Thymus (tissue), 14 donors: ENCODE measurements at places on chromosomes 7 and 10. TPM values are rescaled to one million over a fixed set of nuclear protein-coding genes. Genes with fewer than 3 reads are reported as not detected.

DNA sequence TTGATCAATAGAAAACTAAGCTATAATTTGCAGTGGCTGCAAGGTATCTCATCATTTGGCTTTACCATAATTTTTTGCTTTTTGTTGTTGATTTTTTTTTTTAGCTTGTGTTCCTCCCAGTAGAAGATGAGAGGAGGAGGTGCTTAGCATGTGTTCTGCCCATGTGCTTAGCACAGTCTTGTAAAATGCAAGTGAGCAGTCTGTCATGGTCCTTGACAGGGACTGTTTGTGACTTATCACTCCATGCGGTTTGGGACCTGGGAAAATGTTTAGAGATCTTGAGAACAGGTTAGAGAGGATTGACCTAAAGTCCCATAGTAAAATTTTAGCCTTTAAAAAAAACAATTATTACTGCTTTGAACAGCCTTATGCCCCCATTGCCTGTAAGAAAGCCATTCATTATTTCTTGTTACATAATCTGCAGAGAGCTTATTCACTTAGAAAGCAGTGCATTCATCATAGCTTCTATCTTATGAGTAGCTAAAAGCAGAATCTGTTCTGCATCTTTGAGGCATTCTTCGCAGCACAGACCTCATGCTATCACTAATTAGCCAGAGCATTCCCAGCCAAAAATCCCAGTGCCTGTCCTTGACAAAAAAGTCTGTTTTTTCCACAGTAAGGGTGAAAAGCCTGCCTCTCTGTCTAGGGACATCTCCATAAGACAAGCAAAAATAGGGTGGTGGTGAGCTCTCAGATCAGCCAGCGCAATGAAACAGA lies 748.7 kb upstream of the GALNT17 start:
- no peak for DNase-seq
- no peaks in the 10 kb centered on the region for H3K4me1 ChIP-seq
- no peaks in the 10 kb centered on the region for H3K27me3 ChIP-seq
- no peak overlapping the region for H3K4me3 ChIP-seq
- no peaks in the 10 kb centered on the region for H3K36me3 ChIP-seq

GRCh38 chr7:151404216-151405011 lies 5.4 kb downstream of the WDR86 start:
- H3K36me3 ChIP-seq = no peaks in the 10 kb centered on the region
- H3K4me1 ChIP-seq = peaks cover 3% of the 10 kb centered on the region
- H3K27ac ChIP-seq = no peak overlapping the region
- DNase-seq = no peak

DNA sequence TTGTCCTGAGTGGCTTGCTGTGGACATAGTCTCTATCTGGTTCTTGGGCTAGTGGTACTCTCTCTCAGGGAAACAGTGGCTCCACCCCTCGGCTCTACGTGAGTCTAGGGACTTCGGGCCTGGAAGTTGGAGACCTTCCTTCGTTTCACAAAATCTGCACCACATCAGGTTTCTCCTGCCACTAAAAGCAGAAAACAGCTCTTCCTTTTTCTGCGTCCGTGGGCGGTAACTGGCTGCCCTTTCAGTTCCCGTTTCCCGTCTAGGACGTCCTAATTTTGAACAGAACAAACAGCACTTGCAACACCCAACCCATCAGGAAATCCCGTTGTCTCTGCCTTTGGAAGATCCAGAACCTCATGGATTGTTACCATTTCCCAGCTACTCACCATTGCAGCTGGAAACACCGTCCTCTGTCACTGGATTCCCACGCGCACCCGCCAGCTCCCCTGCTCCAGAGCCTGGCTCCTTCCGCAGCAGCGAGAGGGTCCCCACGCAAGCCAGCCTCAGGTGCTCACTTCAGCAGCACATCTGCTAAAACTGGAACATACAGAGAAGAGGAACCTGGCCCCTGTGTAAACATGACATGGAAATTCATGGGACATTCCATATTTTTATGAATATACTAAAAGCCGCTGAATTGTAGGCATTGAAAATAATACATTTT lies 311.4 kb upstream of the AKR1E2 start:
- H3K27me3 ChIP-seq = no peaks in the 10 kb centered on the region
- H3K36me3 ChIP-seq = no peaks in the 10 kb centered on the region
- no peak for DNase-seq

DNA sequence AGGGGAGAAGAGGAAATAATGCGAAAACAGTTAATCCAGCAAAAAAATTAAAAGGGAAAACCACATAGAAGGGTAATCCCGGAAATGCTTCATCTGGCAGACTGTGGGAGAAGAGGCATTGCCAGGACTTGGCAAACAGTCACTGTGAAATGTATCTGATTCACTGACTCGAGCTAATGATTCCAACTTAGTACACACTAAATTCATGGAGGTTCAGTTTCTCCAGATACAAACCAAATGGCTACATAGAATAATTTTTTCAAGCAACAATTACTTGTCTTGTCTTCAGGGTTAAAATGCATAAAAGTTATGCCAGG lies 36.4 kb downstream of the GDI2 start:
- H3K27me3 ChIP-seq = no peaks in the 10 kb centered on the region
- H3K4me3 ChIP-seq = no peak overlapping the region
- H3K4me1 ChIP-seq = peaks cover 9% of the 10 kb centered on the region
- H3K36me3 ChIP-seq = peaks cover 9% of the 10 kb centered on the region
- no peak for DNase-seq

GRCh38 chr10:88472540-88472939 lies 110.6 kb downstream of the RNLS start:
- H3K4me1 ChIP-seq = no peaks in the 10 kb centered on the region
- no peak overlapping the region for H3K27ac ChIP-seq
- no peaks in the 10 kb centered on the region for H3K36me3 ChIP-seq
- no peaks in the 10 kb centered on the region for H3K27me3 ChIP-seq
- no peak overlapping the region for H3K4me3 ChIP-seq

GRCh38 chr10:43060291-43060690 lies 16.6 kb upstream of the RET start:
- H3K27ac ChIP-seq = no peak overlapping the region
- H3K27me3 ChIP-seq = no peaks in the 10 kb centered on the region
- no peak overlapping the region for H3K4me3 ChIP-seq

GRCh38 chr10:16717622-16718395 lies 99.4 kb downstream of the RSU1 start:
- no peak overlapping the region for H3K4me3 ChIP-seq
- no peaks in the 10 kb centered on the region for H3K27me3 ChIP-seq
- no peaks in the 10 kb centered on the region for H3K36me3 ChIP-seq
- DNase-seq = no peak
- H3K4me1 ChIP-seq = no peaks in the 10 kb centered on the region
- H3K27ac ChIP-seq = no peak overlapping the region

DNA sequence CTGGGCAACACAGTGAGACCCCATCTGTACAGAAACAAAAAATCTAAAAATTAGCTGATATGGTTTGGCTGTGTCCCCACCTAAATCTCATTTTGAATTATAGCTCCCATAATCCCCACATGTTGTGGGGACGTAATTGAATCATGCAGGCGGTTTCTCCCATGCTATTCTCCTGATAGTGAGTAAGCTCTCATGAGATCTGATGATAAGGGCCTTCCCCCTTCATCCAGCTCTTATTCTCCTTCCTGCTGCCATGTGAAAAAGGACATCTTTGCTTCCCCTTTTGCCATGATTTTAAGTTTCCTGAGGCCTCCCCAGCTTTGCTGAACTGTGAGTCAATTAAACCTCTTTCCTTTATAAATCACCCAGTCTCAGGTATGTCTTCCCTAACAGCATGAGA lies 136.5 kb downstream of the SFMBT2 start:
- H3K36me3 ChIP-seq = peaks cover 3% of the 10 kb centered on the region
- peaks cover 9% of the 10 kb centered on the region for H3K4me1 ChIP-seq
- no peak overlapping the region for H3K27ac ChIP-seq
- no peak overlapping the region for H3K4me3 ChIP-seq

GRCh38 chr7:91067242-91067641 lies 197.0 kb upstream of the FZD1 start:
- H3K4me3 ChIP-seq = no peak overlapping the region
- no peaks in the 10 kb centered on the region for H3K4me1 ChIP-seq
- H3K27me3 ChIP-seq = no peaks in the 10 kb centered on the region
- no peaks in the 10 kb centered on the region for H3K36me3 ChIP-seq
- no peak overlapping the region for H3K27ac ChIP-seq

DNA sequence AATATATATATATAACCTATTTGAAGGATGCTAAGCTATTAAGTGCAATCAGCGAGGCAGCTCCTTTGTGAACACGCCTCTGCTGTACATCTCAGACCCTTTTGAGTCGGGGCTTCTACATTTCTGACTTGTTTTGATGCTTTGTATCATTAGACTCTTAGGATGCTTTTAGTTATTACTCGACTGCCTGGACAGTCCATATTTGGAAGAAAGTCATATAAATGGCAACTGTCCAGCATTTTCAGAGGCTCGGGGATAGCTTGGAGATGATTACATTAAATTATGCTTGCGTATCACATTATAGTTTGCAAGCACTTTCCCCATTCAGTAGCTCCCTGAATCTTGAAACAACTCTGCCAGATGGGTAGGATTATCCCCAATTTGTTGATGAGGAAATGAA lies 257.9 kb downstream of the PTEN start:
- H3K27me3 ChIP-seq = no peaks in the 10 kb centered on the region
- no peak overlapping the region for H3K4me3 ChIP-seq
- H3K4me1 ChIP-seq = peaks cover 37% of the 10 kb centered on the region
- no peaks in the 10 kb centered on the region for H3K36me3 ChIP-seq

- DNase-seq = no peak
- H3K27ac ChIP-seq = peak overlapping the region; percentile 86
- peaks cover 76% of the 10 kb centered on the region for H3K4me1 ChIP-seq
- no peak overlapping the region for H3K4me3 ChIP-seq
- H3K36me3 ChIP-seq = no peaks in the 10 kb centered on the region
Measured at GRCh38 chr10:3806603-3807002, 21.6 kb upstream of the KLF6 start.

DNA sequence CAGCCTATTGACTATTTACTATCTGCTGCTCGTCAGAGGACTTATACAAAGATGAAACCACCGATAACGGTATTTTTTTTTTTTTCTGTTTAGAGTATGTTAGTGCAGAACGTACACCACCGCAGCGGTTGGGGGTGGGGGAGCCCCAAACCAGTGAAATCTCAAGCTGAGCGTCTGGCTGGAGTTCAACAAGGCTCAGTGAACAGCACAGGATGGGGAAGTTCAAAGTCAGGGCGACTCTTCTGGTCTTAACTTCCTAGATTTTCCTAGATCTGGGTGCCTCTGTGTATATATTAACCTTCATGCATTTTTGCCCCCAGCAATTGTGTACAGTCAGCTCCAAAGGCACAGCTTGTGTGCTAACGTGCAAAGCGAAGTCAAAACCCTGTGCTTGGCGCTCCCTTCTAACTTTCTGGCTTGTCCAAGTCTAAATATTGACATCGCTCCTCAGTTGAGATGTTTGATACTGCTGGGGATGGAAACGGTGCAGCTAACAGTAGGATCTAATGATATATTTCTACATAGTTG lies 1.1 kb downstream of the RHOBTB1 start:
- H3K4me3 ChIP-seq = peak overlapping the region; percentile 64
- peak; percentile 49 for DNase-seq
- H3K36me3 ChIP-seq = no peaks in the 10 kb centered on the region
- peaks cover 11% of the 10 kb centered on the region for H3K4me1 ChIP-seq

- no peak overlapping the region for H3K27ac ChIP-seq
- H3K4me1 ChIP-seq = no peaks in the 10 kb centered on the region
- no peak for DNase-seq
Measured at GRCh38 chr10:33341637-33342036, 7.2 kb upstream of the NRP1 start.

DNA sequence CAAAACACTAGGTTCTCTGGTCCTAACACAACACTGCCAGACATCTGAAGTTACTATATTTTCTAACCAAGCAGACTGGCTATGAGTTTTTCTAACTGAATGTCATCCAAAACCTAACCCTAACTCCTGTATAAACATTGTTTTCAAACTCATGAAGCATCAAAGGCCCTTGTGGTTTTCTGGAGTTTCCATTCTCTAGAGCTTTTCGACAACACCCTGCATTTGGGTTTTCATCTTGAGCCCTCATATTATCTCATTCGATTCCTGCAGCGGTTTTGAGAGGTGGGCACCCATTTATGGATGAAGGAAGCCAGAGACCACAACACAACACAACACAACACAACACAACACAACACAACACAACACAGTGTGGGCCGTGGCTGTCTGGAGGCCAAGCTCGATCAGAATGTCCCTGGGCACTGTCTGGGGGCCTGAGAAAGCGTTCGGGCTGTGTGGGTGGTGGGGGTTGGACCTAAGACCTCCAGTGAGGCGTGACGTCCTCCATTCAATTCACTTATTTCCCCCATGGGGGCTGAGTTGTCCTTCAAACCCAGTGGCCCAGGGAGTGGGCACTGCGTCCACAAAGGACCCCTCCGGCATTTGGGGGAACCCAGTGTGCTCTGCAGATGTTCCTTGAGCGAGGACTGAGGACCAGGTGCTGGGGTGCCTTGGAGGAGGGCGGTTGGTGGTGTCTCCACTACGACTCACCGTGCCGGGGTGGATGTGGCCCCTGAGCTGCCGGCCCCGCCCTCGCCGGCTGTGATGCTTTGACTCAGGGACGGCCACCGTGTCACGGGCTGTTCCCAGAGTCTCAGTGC lies 490.4 kb downstream of the DNAJB6 start:
- peaks cover 3% of the 10 kb centered on the region for H3K4me1 ChIP-seq
- H3K27me3 ChIP-seq = no peaks in the 10 kb centered on the region
- no peaks in the 10 kb centered on the region for H3K36me3 ChIP-seq
- no peak overlapping the region for H3K27ac ChIP-seq
- H3K4me3 ChIP-seq = no peak overlapping the region

DNA sequence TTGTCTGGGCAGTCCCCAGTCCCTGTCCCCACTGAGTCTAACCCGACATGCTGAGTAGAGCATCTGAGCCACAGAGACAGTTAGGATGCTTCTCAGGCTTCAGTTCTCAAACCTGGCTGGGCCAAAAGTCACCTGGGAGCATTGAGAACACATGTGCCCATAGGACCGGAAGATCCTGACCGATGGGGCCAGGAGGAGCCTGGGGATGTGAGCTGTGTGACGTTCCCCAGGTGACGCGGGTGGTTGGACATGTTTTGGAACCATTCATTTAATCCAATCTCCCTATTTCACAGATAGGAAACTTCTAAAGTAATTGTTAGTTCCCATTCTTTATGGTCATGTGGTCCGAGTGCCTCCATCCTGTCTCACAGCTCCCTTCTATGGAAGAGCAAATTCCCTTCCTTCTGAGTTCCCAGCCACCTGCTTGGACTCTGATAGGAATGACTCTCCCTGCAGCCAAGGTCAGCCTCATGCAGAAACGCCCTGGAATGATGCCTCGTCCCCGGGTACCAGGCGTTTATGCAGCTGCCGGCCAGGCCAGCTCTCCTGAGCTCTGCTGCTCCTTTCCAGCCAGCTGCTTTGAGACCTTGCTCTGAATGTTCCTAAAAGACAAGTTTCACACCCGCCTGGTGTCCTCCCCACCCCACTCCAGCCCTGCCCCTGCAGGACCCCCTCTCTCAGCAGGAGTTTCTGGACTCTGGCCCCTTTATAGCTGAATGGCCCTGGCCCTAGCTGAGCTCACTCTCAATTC lies 166.5 kb upstream of the RHEB start:
- H3K27ac ChIP-seq = no peak overlapping the region
- no peak for DNase-seq
- no peaks in the 10 kb centered on the region for H3K27me3 ChIP-seq
- no peak overlapping the region for H3K4me3 ChIP-seq
- H3K36me3 ChIP-seq = no peaks in the 10 kb centered on the region

The CYTH3 gene
- total RNA-seq = 5.1 TPM

The TNPO3 gene
- 30.7 TPM for total RNA-seq

The ARMC10 gene
- total RNA-seq = 24.6 TPM
